Myometrial cell (primary cell): ENCODE measurements at places on chromosomes 6 and 20. TPM values are rescaled to one million over a fixed set of nuclear protein-coding genes. Genes with fewer than 3 reads are reported as not detected.

Gene NFATC2
- not detected in 2 replicates for total RNA-seq

Gene TEAD3
- total RNA-seq = 23.6 and 27.5 TPM in 2 replicates

Gene KIFC1
- 29.8 and 33.4 TPM in 2 replicates for total RNA-seq

Gene VEGFA
- total RNA-seq = 36.9 and 44.8 TPM in 2 replicates

Gene TOX2
- 15.8 and 24.8 TPM in 2 replicates for total RNA-seq

Gene TPX2
- total RNA-seq = 88.2 and 108 TPM in 2 replicates

Gene CTAGE9
- total RNA-seq = not detected in 2 replicates

Gene SIRPD
- total RNA-seq = not detected in 2 replicates

Gene ERVFRD-1
- not detected in 2 replicates for total RNA-seq

Gene NKAIN2
- total RNA-seq = not detected in 2 replicates

Gene PPP1R3G
- total RNA-seq = 1.6 and 2.3 TPM in 2 replicates

Gene PTPRT
- total RNA-seq = not detected in 2 replicates

Gene COMMD7
- 30.8 and 35.8 TPM in 2 replicates for total RNA-seq

Gene TCFL5
- total RNA-seq = 10.1 and 15.0 TPM in 2 replicates

Gene MICA
- 104 and 132 TPM in 2 replicates for total RNA-seq

Gene C6orf163
- 0.35 TPM in 1 of 2 replicates, not detected in the other for total RNA-seq

Gene TINAG
- not detected in 2 replicates for total RNA-seq

Gene TAAR9
- not detected in 2 replicates for total RNA-seq

Gene IRF4
- total RNA-seq = not detected in 2 replicates

Gene CLDN20
- total RNA-seq = not detected in 2 replicates

Gene SLC12A5
- total RNA-seq = 0.18 TPM in 1 of 2 replicates, not detected in the other

Gene ANKS1A
- 6.4 and 6.9 TPM in 2 replicates for total RNA-seq

Gene STK4
- total RNA-seq = 15.0 and 20.2 TPM in 2 replicates

Gene RNF114
- total RNA-seq = 76.1 and 84.2 TPM in 2 replicates
